ENCODE measurements at places on chromosomes 4 and X.

- no peak for DNase-seq
Measured at GRCh38 chr4:89682808-89683207, 154.2 kb downstream of the SNCA start.

DNA sequence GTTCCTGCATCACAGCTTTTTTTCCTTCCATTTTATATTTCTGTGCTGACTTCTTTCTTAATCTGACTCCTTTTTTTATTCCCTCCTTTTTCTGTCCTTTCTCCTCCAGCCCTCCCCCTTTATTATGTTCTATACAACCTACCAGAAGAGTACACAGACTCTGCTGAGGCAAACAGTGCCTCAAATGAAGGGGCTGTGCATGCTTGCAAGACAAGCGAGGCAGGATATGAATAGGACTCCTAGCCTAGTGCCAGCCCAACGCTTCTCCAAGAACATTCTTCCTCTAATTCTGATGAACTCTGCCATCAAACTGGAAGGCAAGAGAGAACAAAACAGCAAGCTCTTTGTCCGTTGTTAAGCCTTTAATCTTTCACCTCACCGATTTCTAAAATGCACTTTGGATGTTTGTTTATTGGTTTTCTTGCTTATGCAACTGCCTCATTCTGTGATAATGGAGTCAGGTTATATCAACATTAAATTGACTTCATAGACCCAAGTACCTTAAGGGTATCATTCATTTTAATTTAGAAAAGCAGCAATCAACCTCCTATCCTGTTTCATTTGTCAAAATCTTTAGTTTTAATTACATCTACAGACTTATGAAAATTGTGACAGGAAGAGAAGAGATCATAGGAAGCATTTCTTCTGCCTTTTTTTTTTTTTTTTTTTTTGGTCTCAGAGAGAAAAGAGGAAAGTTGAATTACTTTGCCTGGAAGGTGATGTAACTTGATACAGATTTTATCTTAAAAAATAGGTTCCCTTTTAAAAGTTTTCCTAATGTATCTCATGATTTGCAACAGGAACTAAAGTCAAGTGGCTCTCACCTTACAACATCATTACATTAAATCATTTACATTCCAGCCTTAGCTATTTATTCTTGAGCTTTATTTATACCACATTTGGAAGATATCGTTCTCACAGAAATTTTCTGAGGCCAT, 284.7 kb upstream of the FTHL17 start:
- no peak for DNase-seq

DNA sequence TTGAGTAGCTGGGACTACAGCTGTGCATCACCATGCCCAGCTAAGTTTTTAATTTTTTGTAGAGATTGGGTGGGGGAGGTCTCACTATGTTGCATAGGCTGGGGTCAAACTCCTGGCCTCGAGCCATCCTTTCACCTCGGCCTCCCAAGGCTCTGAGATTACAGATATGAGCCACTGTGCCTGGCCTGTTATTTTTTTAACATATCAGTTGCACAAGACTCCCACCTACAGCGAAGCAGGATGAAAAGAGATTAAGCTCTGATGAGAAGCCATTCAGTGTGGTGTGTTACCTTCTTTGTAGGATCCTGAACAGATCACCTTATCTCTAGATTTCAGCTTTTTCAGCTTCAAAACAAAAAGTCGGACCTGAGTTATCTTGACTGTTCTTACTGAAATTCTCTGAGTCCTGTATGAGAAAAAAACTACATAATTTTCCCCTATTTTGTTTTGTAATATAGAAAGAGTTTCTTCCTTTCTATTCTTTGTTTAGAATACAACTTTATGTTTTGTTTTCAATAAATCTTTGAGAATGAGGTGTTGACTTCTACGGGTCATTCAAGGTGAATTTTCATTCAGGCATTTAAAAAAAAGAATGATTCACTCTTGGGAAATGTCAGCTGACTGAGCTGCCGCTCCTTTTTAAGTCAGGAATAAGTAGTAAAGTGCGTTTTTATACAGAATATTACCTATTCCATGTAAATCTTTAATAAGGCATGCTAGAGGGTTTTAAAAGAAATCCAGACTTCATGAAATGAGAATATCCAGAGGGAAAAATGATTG, 134.6 kb downstream of the ARSF start:
- DNase-seq, result no peak

GRCh38 chrX:39000802-39001201, 199.5 kb downstream of the MID1IP1 start:
- no peak for DNase-seq

DNA sequence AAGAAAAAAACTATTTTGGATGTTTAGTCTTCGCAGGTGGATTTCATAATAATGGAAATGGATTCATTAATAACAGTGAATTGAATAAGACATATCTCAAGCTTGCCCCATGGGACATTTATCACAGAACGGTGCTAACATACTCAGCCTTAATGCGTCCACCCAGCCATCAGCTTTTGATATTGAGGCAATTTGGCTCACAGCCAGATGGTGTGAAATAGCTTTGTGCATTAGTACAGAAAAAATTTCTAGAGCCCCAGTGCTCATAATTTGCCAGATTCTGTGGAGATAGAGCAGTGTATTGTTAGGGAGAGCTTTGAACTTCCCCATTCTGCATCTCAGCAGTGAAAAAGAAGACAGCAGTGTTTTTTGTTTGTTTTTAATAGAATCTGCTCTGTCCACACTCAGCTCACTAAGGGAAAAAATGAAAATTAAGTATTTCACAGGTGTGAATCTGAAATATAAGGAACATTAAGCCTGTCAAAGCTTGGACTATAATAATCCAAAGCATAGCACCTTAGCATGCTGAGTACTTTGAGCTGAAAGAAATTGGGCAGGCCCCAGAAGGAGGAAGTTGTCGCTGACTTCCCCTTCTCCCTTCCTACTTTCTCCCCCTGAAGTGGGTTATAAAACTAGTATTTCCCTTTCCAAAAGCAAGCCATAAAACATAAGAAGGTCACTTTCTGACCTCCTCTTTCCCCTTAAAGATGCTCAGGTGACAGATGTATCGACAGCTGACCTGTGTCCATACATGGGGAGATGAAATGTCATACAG, 295.8 kb downstream of the MAGEB5 start:
- DNase-seq, result peak; percentile 21

DNA sequence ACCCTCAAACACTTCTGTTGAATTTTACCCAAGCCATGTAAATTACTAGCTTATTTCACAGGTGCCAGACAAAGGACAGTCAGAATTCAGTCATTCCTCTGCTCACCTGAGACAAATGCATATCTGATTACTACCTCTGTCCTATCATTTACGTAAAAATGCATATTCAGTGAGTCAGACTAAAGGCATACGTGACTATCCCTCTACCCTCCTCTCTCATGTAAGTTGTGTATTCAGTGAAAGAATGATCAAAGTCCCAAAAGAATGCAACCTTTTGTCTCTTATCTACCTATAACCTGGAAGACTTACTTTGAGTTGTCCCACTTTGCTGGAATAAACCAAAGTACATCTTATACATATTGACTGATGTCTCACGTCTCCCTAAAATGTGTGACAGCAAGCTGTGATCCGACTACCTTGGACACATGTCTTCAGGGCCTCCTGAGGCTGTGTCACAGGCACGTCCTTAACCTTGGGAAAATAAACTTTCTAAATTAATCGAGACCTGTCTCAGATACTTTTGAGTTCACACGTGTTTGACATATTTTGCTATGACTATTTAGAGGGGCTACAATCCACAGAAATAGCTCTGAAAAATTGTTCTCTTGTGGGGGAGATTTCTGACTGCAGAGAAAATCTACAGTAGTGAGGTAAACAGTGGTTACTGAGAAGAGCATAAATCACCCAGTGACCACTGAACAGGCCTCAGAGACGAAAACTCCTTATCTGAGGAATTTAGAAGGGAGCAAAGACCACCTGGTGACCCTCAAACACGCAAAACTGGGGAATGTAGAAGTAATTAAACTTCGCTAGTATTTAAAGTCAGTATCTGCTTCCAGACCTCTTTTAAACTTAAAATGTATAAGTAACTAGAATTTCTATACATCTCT, 1575.8 kb downstream of the STIM2 start:
- no peak for DNase-seq

DNA sequence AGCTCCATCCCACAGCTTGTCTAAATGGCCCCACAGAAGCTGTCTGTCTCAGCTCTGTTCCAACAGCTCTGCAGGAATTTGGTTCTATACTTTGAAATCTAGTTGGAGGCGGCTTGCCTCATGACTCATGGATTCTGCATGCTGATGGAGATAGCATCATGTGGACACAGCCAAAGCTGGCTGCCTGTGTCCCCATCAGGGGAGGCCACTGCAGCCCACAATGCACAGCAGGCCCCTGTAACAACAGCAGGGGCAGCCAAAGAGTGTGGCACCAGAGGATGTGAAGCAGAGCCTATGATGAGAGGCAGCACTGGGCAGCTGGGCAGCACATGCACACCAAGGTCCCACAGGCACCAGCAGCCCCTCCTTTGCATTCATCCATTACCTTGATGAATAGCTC, 67.2 kb downstream of the DCAF12L1 start:
- DNase-seq, result no peak

- no peak for DNase-seq
Measured at GRCh38 chrX:9749146-9749692, 16.4 kb downstream of the GPR143 start.

GRCh38 chr4:116539744-116540143, 545.6 kb downstream of the TRAM1L1 start:
- peak; percentile 4 for DNase-seq

- no peak for DNase-seq
Measured at GRCh38 chrX:10811111-10811510, 190.7 kb upstream of the MID1 start.

GRCh38 chrX:14922437-14922836, 49.2 kb downstream of the MOSPD2 start:
- no peak for DNase-seq

DNA sequence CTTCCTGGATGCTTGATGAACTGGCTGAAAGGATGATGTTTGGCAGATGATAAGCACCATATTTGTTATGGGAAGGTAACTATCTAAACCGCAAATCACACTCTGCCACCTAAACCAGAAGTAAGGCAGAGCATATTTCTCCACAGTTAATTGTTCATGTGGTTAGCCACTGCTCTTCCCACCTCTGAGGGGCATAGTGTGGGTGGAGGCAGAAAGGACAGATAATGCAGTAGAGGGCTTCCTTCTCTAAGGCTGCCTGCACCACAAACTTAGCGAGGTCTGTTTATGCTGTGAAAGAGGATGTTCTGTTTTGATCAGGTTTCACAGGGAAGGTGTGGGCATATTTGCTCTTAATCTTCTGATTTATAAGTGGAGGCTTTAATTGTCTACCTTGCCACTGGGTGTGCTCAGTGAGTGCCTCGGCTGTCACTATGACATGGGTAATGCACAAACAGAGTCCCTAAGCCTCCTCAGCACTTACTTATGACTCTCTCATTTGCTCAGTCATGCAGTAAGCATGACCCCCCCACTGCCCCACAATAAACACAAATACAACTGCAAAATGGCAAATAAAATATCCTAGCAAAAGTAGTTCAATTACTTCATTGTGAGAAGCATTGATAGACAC, 401.0 kb downstream of the TMA16 start:
- no peak for DNase-seq

GRCh38 chrX:133493366-133493765, 78.1 kb upstream of the GPC4 start:
- DNase-seq, result no peak

GRCh38 chrX:132033166-132033565, 10.1 kb downstream of the STK26 start:
- no peak for DNase-seq

- no peak for DNase-seq
Measured at GRCh38 chrX:110723844-110724243, 71.8 kb downstream of the CHRDL1 start.

DNA sequence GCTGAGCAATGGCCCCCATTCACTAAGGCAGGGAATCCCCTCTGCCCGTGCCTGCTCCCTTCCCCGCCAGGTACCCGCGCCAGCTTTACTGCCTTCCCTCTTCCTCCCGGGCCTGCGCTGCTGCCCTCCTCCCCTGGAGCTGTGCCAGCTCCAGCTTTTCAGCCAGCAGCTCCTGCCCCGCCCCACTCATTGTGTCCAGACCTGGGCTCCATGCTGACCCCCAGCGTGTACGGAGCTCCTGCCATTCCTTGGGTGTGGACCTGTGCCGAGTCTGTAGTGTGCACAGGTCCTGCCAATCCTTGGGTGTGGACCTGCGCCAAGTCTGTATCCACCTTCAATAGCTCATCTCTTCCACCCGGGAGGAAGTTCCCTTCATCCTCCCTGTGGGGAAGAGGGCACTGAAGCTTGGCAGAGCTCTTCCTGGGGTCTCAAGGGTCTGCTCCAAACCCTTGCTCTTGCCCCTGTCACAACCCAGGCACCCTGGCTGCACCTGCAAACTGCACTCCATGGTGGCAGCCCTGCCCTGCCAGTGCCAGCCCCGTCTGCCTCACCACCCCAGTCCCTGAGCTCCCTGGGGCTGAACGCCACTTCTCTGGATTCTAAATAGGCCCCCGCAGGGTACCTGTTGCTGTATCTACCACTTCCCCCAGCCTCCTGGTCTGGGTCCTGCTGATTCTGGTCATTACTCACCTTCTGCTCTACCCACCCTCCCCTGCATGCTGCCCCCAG, 63.9 kb downstream of the TRMT44 start:
- no peak for DNase-seq

DNA sequence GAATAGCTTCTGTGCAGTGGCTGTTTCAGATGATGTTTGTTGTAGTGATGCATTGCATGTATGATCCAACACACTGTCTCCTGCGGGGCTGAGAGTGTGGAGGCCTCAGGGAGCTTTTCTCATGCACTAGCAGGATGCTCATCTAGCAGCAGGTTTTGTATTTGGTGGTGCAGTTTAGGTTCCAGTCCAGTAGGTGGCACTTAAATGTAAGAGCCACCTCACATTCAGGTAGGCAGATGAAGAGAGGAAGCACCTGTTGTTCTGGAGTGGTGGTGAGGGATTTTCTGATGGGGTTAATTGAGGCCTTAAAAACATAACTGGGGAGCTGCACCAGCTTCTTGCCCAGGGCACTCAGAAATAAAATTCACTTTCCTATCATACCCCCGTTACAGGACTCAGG, 300.9 kb downstream of the SPIN4 start:
- DNase-seq, result peak; percentile 18

DNA sequence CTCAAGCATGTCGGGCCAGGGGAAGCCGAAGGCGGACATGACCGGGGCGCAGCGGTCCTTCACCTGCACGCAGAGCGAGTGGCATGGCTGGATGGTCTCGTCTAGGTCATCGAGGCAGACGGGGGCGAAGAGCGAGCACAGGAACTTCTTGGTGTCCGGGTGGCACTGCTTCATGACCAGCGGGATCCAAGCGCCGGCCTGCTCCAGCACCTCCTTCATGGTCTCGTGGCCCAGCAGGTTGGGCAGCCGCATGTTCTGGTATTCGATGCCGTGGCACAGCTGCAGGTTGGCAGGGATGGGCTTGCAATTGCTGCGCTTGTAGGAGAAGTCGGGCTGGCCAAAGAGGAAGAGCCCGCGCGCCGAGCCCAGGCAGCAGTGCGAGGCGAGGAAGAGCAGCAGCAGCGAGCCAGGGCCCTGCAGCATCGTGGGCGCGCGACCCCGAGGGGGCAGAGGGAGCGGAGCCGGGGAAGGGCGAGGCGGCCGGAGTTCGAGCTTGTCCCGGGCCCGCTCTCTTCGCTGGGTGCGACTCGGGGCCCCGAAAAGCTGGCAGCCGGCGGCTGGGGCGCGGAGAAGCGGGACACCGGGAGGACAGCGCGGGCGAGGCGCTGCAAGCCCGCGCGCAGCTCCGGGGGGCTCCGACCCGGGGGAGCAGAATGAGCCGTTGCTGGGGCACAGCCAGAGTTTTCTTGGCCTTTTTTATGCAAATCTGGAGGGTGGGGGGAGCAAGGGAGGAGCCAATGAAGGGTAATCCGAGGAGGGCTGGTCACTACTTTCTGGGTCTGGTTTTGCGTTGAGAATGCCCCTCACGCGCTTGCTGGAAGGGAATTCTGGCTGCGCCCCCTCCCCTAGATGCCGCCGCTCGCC, at the start of gene SFRP2:
TSS of gene SFRP2 (minus strand) at position 671 of the 864 bp plus-strand sequence. CDS start at position 423, 248 bp downstream.
- no peak for DNase-seq

GRCh38 chr4:174401471-174402130, 117.9 kb downstream of the CEP44 start:
- no peak for DNase-seq
